ENCODE measurements at places on chromosomes 16 and 17. TPM values are rescaled to one million over a fixed set of nuclear protein-coding genes. Genes with fewer than 3 reads are reported as not detected.
A peak's percentile ranks its signal among the peaks of the same experiment; 100 is the strongest.

GRCh38 chr16:28616636-28617035 lies 6.8 kb upstream of the SULT1A1 start:
- no peak overlapping the region for H3K27ac ChIP-seq
- no peaks in the 10 kb centered on the region for H3K4me1 ChIP-seq
- H3K27me3 ChIP-seq = peaks cover 3% of the 10 kb centered on the region
- H3K36me3 ChIP-seq = no peaks in the 10 kb centered on the region
- DNase-seq = no peak
- H3K4me3 ChIP-seq = no peak overlapping the region

GRCh38 chr16:10266809-10267208 lies 84.6 kb upstream of the GRIN2A start:
- H3K27ac ChIP-seq = no peak overlapping the region
- no peak for DNase-seq
- H3K36me3 ChIP-seq = no peaks in the 10 kb centered on the region
- H3K27me3 ChIP-seq = peaks cover 1% of the 10 kb centered on the region
- no peak overlapping the region for H3K4me3 ChIP-seq

DNA sequence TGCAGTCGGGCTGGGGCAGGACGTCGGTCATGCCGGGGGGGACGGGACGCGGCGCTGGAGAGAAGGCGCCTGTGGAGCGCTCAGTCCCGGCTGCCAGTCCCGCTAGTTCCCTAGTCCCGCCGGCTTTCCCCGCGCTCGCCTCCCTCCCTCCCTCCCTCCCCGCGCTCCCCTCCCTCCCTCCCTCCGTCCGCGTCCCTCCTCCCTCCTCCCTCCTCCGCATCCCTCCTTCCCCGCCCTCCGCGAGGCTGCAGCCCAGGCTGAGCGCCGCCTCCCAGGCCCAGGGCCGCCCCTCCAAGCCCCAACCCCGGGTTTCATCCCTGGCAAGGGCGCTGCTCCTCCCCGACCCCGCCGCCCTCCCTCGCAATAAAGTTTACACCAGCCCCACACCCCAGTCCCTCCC lies 34.8 kb downstream of the TIMM22 start:
- no peak overlapping the region for H3K27ac ChIP-seq
- H3K27me3 ChIP-seq = no peaks in the 10 kb centered on the region
- no peak overlapping the region for H3K4me3 ChIP-seq
- peaks cover 7% of the 10 kb centered on the region for H3K36me3 ChIP-seq

DNA sequence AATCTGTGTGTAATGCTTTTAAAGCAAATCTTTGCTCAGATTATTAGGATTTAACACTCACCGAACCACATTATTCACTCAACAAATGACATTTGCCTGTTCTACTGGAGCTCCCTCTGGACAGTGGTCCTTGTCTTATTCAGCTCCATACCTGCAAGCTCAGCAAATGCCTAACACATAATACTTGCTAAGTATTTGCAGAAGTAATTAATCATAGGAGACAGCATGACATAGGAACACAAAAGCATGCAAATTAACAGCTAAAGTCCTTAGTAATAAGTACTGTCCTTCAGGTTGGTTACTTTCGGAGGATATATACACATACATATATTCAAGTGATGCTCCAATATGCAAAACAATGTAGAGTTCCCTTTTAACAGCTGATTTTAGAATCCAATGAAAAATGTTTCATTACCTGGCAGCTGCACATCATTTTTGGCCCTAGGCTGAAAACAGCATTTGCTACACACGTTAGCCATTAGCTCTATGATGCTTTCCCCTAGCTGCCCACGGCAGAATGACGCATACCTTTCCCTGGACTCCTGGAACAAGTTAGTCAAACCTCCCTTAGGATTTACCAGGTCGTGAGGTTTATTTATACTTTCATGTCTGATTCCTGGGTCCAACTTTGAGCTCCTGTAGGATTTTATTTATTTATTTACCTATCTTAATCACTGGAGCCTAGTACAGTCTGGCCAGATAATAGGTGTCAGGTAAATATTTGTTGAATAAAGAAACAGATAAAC lies 8.6 kb downstream of the BRD7 start:
- DNase-seq = no peak
- H3K4me3 ChIP-seq = no peak overlapping the region
- peaks cover 5% of the 10 kb centered on the region for H3K36me3 ChIP-seq
- no peak overlapping the region for H3K27ac ChIP-seq

- peaks cover 20% of the 10 kb centered on the region for H3K36me3 ChIP-seq
- DNase-seq = no peak
- H3K27me3 ChIP-seq = no peaks in the 10 kb centered on the region
- H3K4me1 ChIP-seq = peaks cover 7% of the 10 kb centered on the region
- no peak overlapping the region for H3K4me3 ChIP-seq
Measured at GRCh38 chr16:23464196-23464595, 11.2 kb upstream of the COG7 start.

- no peak for DNase-seq
- H3K27ac ChIP-seq = no peak overlapping the region
- H3K27me3 ChIP-seq = no peaks in the 10 kb centered on the region
- H3K36me3 ChIP-seq = no peaks in the 10 kb centered on the region
- no peak overlapping the region for H3K4me3 ChIP-seq
- no peaks in the 10 kb centered on the region for H3K4me1 ChIP-seq
Measured at GRCh38 chr17:53909802-53910201, 87.1 kb downstream of the KIF2B start.

GRCh38 chr17:73481676-73482075 lies 162.6 kb downstream of the SDK2 start:
- H3K27me3 ChIP-seq = no peaks in the 10 kb centered on the region
- no peak overlapping the region for H3K4me3 ChIP-seq
- no peak overlapping the region for H3K27ac ChIP-seq
- DNase-seq = no peak
- H3K36me3 ChIP-seq = peaks cover 9% of the 10 kb centered on the region

- H3K27me3 ChIP-seq = no peaks in the 10 kb centered on the region
- H3K27ac ChIP-seq = peak overlapping the region; percentile 55
- H3K4me1 ChIP-seq = peaks cover 17% of the 10 kb centered on the region
- no peak for DNase-seq
- H3K36me3 ChIP-seq = peaks cover 4% of the 10 kb centered on the region
Measured at GRCh38 chr16:53121661-53122060, 66.9 kb downstream of the CHD9 start.

TBC1D3B gene
- 6.2 TPM for total RNA-seq

MYH11 gene
- 57.8 TPM for total RNA-seq

GCGR gene
- total RNA-seq = not detected

PLA2G10 gene
- not detected for total RNA-seq

CNTNAP4 gene
- total RNA-seq = not detected

Data from chondrocyte (in vitro differentiated cells).